ENCODE measurements at places on chromosomes 5 and 9. TPM values are rescaled to one million over a fixed set of nuclear protein-coding genes. Genes with fewer than 3 reads are reported as not detected.
A peak's percentile ranks its signal among the peaks of the same experiment; 100 is the strongest.

ELL2 gene
- polyA plus RNA-seq: 8.3 TPM

SPATA31E1 gene
- polyA plus RNA-seq: not detected

CCL21 gene
- not detected for polyA plus RNA-seq

PCDHB15 gene
- polyA plus RNA-seq: not detected

SLC46A2 gene
- polyA plus RNA-seq: not detected

IRX1 gene
- not detected for polyA plus RNA-seq

CD180 gene
- 102 TPM for polyA plus RNA-seq

IGFBPL1 gene
- not detected for polyA plus RNA-seq

DNA sequence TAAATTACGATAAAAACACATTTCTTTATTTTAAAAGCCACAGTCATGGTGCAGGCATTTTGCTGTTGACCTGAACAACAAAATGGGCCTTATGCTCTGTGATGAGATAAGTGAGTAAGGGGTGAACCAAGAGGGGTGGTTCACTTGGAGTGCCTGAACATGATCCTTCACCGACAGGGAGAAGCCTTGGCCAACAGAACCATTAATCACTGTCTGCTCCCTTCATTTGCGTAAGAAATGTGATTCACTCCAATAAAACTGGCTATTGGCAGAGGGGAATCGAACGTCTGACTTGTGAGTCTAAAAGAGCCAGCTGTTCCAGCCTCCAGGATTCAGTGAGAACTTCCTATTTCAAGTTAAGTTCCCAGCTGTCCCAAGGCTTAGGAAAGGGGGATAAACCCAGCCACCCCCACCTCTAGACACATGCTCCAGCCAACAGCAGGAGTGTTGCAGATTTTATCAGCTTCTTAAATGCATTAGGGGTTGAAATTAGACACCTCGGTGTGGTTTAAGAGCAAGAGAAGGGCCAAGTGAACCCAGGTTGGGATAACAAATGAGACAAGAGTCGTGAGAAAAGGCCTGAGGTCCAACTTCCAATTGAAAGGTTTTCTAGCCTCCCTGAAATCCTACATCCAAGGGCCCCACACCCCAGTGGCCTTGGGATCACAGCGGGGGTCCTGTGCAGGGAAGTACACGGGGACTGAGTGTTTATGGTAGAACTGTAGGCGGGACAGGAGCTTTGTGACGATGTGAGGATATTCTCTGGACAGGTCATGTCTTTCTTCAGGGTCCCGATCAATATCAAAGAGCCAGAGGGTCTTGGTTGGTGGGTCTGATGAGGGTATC is 131.4 kb upstream of the LHFPL2 start:
- no peaks in the 10 kb centered on the region for H3K27me3 ChIP-seq
- no peak overlapping the region for H3K27ac ChIP-seq
- no peak for DNase-seq
- peaks cover 37% of the 10 kb centered on the region for H3K36me3 ChIP-seq
- H3K4me1 ChIP-seq: peaks cover 12% of the 10 kb centered on the region

DNA sequence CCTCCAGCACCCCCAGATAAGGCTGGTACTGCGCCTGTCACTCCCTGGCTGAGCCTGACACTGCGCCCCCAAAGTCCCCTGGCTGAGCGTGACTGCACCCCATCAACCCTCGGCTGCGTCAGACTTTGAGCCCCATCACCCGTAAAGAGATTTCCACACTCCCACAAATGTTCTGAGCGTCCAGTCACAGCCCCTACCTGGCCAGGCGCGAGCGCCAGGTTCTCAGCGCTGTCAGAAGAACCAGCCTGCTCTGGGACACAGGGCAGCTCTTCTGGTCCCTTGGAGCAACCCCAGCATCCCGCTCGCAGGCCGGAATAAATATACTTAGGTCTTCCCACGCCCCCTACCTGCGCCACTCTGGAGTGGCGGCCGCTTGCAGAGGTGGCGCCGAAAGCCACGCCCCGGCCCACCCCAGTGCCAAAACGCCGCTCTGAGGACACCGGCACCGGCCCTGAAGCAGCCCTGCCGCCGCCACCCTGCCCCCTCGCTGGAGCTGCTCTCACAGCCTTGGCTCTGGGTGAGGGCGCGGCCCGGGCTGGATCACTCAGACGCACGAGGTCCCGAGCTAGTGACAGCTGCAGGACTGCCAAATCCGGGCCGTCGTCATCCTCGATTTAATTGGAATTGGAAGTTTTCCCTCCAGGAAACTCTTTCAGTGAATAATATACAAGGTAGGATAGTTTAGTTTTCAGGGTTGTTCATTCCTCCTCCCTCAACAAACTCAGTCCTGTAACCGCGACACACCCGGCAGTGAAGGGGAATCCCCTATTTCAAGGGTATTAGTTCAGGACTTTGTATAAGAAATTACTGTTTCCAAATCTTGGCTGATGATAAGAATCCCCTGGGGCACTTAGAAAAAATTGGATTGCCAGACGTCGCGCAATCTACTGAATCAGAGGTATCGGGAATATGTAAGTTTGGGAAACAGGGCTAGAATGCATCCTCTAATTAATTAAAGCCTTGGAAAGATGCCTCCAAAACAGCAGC is 1.2 kb upstream of the CEMIP2 start:
- peaks cover 62% of the 10 kb centered on the region for H3K4me1 ChIP-seq
- peak overlapping the region; percentile 98 for H3K4me3 ChIP-seq
- H3K27ac ChIP-seq: peak overlapping the region; percentile 99
- H3K27me3 ChIP-seq: no peaks in the 10 kb centered on the region
- peak; percentile 84 for DNase-seq
- H3K36me3 ChIP-seq: no peaks in the 10 kb centered on the region

GRCh38 chr9:81424431-81424830 is 264.9 kb downstream of the TLE1 start:
- no peak for DNase-seq
- no peaks in the 10 kb centered on the region for H3K4me1 ChIP-seq
- H3K27ac ChIP-seq: no peak overlapping the region

- no peaks in the 10 kb centered on the region for H3K36me3 ChIP-seq
- H3K27ac ChIP-seq: no peak overlapping the region
- H3K4me1 ChIP-seq: no peaks in the 10 kb centered on the region
- peaks cover 17% of the 10 kb centered on the region for H3K27me3 ChIP-seq
- no peak for DNase-seq
Observed at GRCh38 chr9:21708260-21708711, 94.2 kb upstream of the MTAP start.

GRCh38 chr9:69645488-69645887 is 26.7 kb downstream of the APBA1 start:
- no peaks in the 10 kb centered on the region for H3K4me1 ChIP-seq
- no peaks in the 10 kb centered on the region for H3K36me3 ChIP-seq
- H3K4me3 ChIP-seq: no peak overlapping the region
- H3K27ac ChIP-seq: no peak overlapping the region

- no peaks in the 10 kb centered on the region for H3K4me1 ChIP-seq
- DNase-seq: no peak
- H3K4me3 ChIP-seq: no peak overlapping the region
- no peak overlapping the region for H3K27ac ChIP-seq
- no peaks in the 10 kb centered on the region for H3K27me3 ChIP-seq
Observed at GRCh38 chr5:38697013-38697412, 140.6 kb upstream of the LIFR start.

DNA sequence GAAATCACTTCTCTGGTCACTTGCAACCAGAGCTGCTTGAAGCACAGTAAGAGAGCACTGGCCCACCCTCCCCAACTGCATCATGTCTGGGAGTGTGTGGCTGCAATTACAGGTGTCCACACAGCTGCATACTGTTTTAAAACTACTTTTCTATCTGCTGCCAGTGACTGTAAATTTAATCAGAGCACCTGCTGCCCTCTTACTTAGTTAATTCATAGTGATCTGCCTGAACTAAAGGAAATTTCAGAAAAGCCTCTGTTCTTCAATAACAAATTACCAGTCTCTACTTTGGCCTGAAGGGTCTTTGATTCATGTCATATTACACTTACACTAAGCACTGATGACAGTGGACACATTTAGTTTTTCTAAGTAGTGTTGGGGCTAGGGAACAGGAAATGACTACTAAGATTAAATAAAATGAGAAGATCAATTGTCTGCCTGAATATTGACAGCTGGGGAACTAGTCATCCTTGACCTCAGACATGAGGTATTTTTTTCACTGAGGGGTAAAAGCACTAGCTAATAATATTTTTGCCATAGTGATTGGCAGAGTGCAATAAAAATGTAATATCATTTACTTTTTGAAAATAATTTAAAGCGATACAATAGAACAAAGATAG is 788.9 kb upstream of the GRAMD2B start:
- no peaks in the 10 kb centered on the region for H3K4me1 ChIP-seq
- H3K27ac ChIP-seq: no peak overlapping the region

- no peaks in the 10 kb centered on the region for H3K4me1 ChIP-seq
- H3K36me3 ChIP-seq: peaks cover 37% of the 10 kb centered on the region
- H3K27me3 ChIP-seq: no peaks in the 10 kb centered on the region
- H3K27ac ChIP-seq: no peak overlapping the region
- H3K4me3 ChIP-seq: no peak overlapping the region
Observed at GRCh38 chr5:88190106-88190834, 78.4 kb downstream of the TMEM161B start.

DNA sequence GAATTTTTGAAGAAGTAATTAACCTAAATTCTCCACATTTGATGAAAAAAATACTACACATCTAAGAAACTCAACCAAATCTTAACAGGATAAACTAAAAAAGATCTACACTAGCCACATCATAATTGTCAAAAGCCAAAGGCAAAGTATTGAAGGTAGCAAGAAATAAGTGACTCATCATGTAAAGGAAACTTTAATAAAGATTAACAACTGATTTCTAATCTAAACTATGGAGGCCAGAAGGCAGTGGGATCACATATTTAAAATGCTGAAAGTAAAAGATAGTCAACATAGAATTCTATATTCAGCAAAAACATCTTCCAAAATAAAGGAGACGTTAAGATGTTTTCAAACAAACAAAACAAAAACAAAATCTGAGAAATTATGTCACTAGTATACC is 2002.9 kb downstream of the MAT2B start:
- no peaks in the 10 kb centered on the region for H3K4me1 ChIP-seq
- H3K4me3 ChIP-seq: no peak overlapping the region
- H3K27ac ChIP-seq: no peak overlapping the region
- no peak for DNase-seq
- H3K36me3 ChIP-seq: no peaks in the 10 kb centered on the region

- H3K4me1 ChIP-seq: peaks cover 51% of the 10 kb centered on the region
- H3K27me3 ChIP-seq: no peaks in the 10 kb centered on the region
- H3K27ac ChIP-seq: no peak overlapping the region
- no peak overlapping the region for H3K4me3 ChIP-seq
- H3K36me3 ChIP-seq: peaks cover 3% of the 10 kb centered on the region
- DNase-seq: no peak
Observed at GRCh38 chr9:92717201-92718085, 47.2 kb downstream of the BICD2 start.

- H3K4me1 ChIP-seq: peaks cover 95% of the 10 kb centered on the region
- H3K4me3 ChIP-seq: peak overlapping the region; percentile 91
- peaks cover 9% of the 10 kb centered on the region for H3K36me3 ChIP-seq
- H3K27me3 ChIP-seq: no peaks in the 10 kb centered on the region
Observed at GRCh38 chr5:151151263-151151660, 6.3 kb downstream of the ANXA6 start.

DNA sequence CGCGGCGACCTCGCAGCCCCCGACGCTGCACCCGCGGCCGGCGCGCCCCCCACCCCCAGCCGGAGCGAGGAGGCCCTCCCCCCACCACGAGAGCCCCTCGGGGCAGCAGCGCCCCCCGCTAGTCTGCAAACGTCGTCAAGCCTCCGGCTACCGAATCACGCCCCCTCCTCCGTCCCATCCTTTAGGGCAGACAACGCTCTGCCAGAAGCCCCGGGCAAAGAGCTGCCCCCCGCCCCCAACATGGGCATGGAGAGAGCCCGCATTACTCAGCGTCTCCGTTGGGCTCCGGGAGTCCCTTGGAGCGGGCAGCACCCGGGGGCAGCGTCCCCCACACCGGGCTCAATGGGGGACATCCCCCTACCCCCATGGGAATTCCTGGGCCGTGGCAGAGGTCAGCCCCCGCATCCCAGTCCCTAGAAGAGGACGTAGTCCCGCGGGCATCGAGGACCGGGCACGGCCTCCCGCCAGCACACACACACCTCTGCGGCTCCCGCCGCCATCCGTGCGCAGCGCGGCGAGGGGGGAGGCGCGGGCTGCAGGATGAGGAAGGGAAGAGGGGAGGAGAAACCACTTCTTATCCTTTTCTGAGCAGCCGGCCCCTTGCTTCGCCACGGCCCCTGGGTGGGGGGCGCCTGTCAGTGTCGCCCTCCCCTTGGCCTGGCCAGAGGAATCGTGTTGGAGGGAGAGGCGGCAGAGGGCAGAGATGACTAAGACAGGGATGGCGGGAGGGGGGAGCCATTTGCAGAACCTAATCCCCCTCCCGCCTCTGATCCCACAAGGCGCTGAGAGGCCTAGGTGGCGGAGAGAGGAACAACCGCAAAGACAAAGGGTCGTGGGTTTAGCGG is 750 bp downstream of the DNM1 start:
- no peak overlapping the region for H3K27ac ChIP-seq
- peak; percentile 20 for DNase-seq
- H3K4me1 ChIP-seq: peaks cover 11% of the 10 kb centered on the region
- peaks cover 38% of the 10 kb centered on the region for H3K27me3 ChIP-seq
- H3K4me3 ChIP-seq: peak overlapping the region; percentile 71

- H3K36me3 ChIP-seq: no peaks in the 10 kb centered on the region
- H3K27ac ChIP-seq: no peak overlapping the region
- no peak for DNase-seq
- H3K27me3 ChIP-seq: no peaks in the 10 kb centered on the region
Observed at GRCh38 chr5:36660397-36661049, 54.1 kb downstream of the SLC1A3 start.

DNA sequence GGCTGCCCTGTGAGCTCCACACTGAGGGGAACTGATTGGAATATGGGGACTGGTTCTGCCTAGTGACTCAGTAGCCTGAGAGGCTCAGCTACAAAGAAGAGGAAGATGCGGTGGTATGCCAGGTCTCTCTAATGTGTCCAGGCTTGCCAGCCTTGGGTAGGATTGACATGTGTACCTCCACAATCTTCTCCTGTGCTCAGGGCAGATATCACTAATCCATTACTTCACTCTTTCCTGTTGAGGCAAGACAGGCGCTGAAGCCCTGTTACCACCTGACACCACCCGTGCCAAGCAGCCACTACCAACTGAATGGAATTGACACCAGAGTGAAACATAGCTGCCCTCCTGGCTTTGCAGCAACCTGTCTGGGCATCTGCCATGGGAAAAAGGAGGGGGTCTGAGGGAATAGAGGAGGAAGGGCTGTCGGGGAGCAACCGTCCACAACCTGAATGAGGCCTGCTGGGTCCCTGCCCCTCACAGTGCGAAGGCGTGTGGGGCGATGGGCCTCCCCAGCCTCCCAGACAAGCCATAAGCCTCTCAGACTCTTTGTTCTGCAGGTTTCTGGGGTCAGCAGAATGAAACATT is 114.7 kb upstream of the CXCL14 start:
- no peak overlapping the region for H3K27ac ChIP-seq
- no peak for DNase-seq
- no peak overlapping the region for H3K4me3 ChIP-seq
- H3K27me3 ChIP-seq: peaks cover 26% of the 10 kb centered on the region
